ENCODE measurements at places on chromosomes 4 and X. TPM values are rescaled to one million over a fixed set of nuclear protein-coding genes. Genes with fewer than 3 reads are reported as not detected.

UTP3 gene
- 15.5 TPM for total RNA-seq

CPEB2 gene
- 5.0 TPM for total RNA-seq

CTAG2 gene
- not detected for total RNA-seq

ITM2A gene
- 25.4 TPM for total RNA-seq

BEX5 gene
- not detected for total RNA-seq

SOX3 gene
- total RNA-seq: not detected

ARHGAP4 gene
- 2.8 TPM for total RNA-seq
